ENCODE measurements at places on chromosomes 7 and 10.

- DNase-seq, result no peak
Measured at GRCh38 chr7:125136755-125137532, 207.3 kb upstream of the POT1 start.

DNA sequence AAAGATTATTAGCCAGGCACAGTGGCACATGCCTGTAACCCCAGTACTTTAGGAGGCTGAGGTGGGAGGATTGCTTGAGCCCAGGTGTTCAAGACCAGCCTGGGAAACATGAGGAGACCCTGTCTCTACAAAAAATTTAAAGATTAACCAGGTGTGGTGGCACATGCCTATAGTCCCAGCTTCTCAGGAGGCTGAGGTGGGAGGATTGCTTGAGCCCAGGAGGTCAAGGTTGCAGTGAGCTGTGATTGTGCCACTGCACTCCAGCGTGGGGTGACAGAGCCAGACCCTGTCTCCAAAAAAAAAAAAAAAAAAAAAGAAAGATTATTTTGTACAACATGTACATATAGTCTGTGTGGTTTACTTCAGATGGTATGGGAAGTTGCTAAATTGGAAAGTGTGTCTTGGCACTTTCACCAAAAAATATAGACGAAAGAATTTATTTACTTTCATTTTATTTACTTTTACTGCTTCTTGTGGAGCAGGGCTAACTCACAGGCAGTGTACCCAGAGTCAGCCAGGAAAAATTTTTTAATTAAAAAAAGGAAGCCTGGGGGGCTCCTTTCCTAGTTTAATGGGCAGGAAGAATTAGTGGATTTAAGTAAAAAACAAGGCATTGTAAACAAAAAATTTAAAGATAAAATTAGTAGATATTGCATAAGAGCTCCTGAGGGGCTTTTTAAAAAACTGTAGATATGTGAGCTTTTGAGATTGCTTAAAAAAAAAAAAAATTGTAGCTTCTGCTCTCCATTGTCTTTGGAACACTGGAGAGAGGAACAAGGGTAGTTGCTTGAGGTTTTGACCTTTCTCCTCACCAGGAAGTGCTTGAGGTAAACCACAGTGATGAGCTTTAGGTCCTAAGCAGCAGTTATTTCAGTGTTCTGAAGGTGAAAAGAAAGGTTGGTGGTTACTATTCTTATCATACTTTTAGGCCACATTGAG lies 44.6 kb upstream of the VDAC2 start:
- DNase-seq, result no peak

DNA sequence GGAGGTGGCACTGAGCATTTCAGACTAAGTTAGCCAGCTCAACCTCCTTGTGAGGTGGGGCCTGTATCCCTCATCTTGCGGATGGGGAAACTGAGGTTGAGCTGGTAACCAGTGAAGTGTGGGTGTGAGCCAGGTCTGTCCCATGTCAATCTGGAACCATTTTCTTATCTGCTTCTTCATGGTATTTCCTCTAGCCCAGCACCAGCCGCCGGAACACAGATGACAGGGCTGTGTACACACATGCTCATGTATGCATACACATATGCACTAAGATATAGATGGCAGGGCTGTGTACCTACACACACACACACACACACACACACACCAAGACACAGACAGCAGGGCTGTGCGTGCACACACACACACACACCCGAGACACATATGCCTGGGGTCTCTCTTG lies 18.5 kb downstream of the RAMP3 start:
- no peak for DNase-seq

DNA sequence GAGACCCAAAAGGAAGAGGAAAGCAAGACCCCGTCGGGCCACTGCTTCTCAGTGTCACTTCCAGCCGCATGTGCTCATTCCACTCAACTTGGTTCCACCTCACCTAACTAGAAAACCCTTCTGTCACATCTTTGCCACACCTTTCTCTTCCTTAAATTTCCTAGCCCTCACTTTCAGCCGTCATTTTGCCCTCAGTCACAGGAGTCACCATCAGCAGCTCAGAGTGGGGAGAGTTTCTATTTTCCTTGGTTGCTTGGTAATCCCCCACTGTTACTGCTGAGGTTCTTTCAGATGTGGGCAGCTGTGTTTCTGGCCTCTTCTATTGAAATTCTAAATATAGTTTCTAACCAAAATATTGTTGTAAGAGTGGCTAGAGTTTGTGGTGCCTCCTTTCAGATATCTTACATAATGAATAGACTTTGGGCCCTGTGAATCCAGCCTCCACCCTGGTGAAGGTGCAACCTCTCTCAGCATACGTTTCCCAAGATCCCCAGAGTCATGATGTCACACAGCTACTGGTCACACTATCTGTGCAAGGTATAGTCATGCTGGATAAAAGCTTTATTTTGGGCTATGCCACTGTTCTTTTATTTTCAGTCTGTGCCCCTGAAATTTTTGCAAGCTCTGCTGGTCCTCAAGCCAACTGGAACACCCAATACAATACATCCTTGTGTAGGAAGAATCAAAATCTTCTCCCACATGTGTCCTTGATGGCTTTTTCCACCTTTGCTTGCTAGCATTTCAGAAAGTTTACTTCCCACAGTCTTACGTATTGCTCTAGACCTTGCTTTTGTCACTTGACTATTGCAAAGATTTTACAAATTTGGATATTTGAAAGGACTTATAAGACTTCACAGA lies 9.2 kb downstream of the AGBL3 start:
- DNase-seq, result no peak

DNA sequence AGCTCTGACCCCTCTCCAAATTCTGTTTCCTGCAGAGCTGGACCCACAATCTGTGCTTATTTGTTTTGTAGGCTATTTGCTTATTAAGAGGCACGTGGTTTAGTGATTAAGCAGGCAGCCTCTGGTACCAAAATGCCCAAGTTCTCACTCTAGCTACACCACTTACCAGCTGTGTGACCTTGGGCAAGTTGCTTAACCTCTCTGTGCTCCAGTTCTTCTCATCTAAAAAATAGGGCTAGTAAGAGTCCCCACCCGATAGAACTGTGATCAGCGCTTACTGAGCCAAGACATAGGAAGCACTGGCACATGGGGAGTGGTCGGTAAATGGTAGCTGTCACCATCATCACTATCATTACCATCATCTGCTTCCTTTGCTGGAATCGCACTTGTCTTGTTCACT lies 20.8 kb downstream of the C10orf105 start:
- no peak for DNase-seq

- DNase-seq, result no peak
Measured at GRCh38 chr7:94266238-94266644, 128.5 kb upstream of the COL1A2 start.

Measured in kidney (tissue), 22 donors.